ENCODE measurements at places on chromosomes 7 and 10. TPM values are rescaled to one million over a fixed set of nuclear protein-coding genes. Genes with fewer than 3 reads are reported as not detected.

DNA sequence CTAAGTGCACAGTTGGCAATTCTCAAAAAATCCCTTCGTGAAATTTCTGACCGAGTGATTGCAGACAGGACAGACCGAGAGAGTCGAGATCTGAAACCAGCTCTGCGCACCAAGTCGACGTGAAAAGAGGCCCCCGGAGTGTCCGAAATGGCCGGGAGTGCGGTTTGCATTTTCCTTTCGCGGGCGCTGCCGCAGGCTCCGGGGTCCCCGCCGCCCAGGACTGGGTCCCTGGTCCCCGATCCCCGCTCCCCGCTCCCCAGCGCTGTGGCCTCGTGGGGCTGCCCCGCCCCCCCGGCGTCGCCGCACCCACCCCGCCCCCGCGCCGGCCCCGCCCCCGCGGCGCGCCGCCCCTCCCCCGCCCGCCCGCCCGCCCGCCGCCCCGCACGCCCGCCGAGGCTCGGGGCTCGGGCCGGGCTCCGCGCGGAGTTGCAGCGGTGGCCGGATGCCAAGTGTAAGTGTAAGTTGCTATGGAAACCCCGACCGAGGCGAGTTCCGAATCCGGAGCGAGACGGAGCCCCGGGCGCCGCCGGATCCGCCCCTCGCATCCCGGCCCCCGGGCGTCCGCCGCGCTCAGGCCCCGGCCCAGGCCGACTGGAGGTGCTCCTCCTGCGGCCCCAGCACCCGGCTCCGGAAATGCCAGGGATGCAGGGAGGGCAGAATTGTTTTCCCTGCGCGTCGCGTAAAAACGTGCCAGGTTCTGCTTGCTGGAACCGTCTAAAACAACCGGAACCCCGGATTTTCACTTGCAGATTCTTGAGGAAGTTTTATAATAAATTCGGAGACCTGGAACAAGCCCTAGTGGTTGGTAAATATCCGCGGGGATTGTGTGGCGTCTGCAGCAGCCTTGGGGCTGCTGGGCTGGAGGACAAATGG lies 4.6 kb downstream of the BMI1 start:
- DNase-seq, result peak; percentile 32

The TEX47 gene
- not detected for total RNA-seq

DNA sequence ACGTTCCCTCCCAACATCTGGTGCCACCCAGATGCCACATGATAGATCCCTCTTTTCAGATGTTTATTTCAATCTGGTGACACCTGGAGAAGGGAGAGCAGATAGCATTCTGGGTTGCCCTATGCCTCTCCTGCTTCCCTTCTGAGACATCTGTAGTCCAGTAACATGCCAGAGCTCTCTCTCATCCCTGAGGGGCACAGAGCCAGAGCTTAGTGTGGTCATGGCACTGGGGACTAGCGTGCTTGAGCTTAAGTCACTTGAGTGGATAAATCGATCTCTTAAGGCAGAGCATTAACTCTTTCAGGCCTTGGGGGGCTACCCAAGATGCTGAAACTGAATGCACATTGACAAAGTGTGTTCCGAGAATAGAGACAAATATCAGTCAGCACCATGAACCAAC lies 47.9 kb downstream of the WNT2 start:
- DNase-seq, result no peak

The GSTO2 gene
- total RNA-seq, result 1.9 TPM

The ANKRD22 gene
- total RNA-seq, result not detected

The TRPV5 gene
- total RNA-seq, result not detected

DNA sequence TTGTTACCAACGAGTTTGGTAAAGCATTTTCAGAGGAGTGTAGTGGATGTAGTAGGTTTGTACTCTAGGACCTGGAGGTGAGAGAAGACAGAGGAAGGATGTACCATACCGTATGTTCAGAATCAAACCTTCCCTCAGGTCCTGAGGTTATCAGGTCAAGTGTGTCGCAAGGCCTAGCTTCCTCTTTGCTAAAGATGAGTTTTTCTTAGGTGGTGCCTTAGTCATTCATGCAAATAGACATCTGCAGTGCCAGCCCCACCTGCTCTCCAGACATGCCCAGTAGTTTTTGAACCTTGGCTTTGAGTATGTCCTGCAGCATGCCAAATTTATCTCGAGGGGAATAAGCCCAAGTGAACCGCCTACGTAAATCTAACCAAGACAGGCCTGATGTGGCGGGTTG lies 71.3 kb downstream of the HDAC9 start:
- no peak for DNase-seq

GRCh38 chr10:78181381-78182055 lies 147.9 kb downstream of the RPS24 start:
- DNase-seq, result no peak

- DNase-seq, result peak; percentile 49
These were observed 22.2 kb downstream of the CDNF start for GRCh38 chr10:14815681-14816080.

DNA sequence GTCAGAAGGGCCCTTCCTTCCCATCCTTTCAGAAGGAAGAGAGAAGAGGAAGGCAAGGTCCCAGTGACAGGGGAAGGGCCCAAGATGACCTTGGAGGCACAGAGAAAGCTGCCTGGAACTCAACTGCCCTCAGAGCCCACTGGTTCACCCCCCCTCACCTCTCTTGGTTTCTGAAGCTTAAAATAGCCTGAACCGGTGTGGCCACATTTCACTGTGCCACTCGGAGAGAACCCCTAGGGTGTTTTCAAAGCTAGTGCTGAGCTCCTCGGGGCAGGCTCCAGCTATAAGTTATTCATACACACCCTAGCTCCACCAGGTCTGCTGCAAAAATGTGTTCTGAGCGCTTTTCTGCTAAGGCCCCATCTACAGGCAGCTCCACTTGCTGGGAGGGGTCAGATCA lies 60.9 kb upstream of the ADRB1 start:
- DNase-seq, result no peak

GRCh38 chr10:25065761-25066476 lies 49.5 kb downstream of the THNSL1 start:
- no peak for DNase-seq

GRCh38 chr7:52369922-52370321 lies 665.5 kb upstream of the POM121L12 start:
- DNase-seq, result no peak

GRCh38 chr7:82566752-82567151 lies 123.2 kb upstream of the CACNA2D1 start:
- DNase-seq, result no peak

DNA sequence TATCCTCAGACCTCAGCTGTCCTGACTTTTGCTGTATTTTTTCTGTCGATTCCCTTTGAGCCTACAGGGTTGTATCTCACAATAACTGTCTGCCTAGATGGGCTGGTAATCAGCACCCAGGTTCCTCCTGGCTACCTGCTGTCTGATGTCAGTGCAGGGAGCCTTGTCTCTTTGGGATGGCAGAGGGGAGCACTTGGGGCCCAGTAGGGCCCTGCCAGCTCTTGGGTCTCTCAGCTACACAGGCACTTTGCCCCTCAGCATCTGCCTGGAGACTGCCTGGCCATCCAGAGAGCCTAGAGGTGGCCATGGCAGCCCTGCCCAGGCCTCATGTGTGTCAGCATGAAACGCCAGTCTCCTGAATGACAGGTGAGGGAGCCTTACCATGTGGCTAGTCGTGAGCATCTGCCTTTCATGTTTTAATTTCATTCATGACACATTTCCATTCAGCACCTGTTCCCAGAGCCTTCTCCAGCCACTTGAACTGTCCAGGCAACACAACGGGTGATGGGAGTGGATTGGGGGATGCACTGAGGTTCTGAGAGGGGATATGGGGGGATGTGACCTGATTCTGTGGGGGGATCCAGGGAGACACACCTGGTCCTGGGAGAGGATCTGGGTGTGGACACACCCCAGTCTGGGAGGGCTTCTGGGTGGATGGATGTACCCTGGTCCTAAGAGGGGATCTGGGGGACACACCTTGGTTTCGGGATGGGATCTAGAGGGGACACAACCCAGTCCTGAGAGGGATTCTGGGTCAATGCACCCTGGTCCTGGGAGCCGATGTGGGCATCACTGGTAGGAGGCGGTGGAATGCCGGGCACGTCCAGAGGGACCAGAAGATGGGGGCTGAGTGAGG lies 21.9 kb downstream of the ADCY1 start:
- DNase-seq, result no peak

The NEUROG3 gene
- not detected for total RNA-seq

DNA sequence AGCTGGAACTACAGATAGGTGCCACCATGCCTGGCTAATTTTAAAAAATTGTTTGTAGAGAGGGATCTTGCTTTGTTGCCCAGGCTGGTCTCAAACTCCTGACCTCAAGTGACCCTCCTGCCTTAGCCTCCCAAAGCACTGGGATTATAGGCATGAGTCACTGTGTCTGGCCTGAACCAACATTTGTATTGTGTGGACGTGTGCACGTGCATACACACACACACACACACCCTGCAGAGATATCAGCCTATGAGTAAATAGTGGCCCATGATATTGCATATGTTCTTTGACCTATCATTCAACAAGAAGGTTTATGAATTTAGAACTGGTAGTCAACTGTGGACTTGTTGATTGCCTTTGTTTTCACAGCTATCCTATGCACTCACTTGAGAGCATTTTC lies 161.6 kb downstream of the BAMBI start:
- peak; percentile 36 for DNase-seq

- no peak for DNase-seq
These were observed 285.0 kb downstream of the PRPF18 start for GRCh38 chr10:13871776-13872175.

- DNase-seq, result peak; percentile 67
These were observed 71.7 kb downstream of the LYZL2 start for GRCh38 chr10:30557884-30558283.

- no peak for DNase-seq
These were observed 220.0 kb upstream of the ZNF804B start for GRCh38 chr7:88539518-88539917.

GRCh38 chr10:71244431-71245419 lies 32.4 kb downstream of the UNC5B start:
- DNase-seq, result peak; percentile 70

DNA sequence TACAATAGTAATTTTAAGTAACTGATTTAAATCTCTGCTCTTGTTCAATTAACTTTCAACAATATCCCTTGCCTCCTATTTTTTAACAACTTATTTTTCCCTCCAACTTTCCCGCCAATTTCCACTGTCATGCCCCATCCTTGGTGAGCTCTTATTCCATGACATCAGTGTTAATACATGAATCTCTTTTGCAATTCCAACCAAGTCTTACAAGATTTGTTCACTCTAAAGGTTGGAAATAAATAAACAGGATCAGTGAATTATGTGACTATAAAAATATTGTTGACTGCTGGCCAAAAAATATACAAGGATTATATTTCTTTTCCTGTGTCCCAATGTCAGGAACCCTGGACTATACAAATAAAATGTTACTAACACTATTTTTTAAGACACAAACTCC lies 21.0 kb upstream of the AGMO start:
- no peak for DNase-seq

GRCh38 chr7:974820-975681 lies at the start of gene COX19:
TSS of gene COX19 (minus strand) at chr7:975549. CDS start at chr7:975509, 40 bp downstream.
- DNase-seq, result peak; percentile 72

GRCh38 chr10:104456802-104457542 lies 103.3 kb downstream of the CFAP58 start:
- DNase-seq, result no peak

GRCh38 chr7:148819697-148820360 lies 64.3 kb downstream of the EZH2 start:
- peak; percentile 49 for DNase-seq

GRCh38 chr10:131660427-131660826 lies 240.4 kb upstream of the PPP2R2D start:
- DNase-seq, result no peak

DNA sequence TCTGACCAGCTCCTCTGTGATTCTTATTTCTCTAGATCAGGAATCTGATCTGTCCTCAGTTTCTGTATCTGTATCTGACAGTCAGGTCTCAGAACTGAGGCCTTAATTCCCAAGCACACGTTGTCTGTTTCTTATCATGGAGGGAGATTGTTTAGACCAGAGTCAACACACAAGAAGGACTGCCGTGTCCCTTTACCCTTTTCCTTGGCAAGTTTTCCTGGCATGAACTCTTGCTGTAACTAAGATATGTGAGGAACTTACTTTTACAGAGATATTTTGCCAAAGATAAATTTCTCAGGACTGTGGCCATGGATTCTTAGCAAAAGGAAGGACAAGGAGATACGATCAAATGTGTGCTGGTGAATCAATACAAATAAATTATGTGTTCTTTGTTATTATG lies 181.0 kb downstream of the SORCS3 start:
- no peak for DNase-seq

GRCh38 chr10:120145107-120145506 lies 252.6 kb downstream of the SEC23IP start:
- no peak for DNase-seq

The UCN3 gene
- not detected for total RNA-seq

The MRC1 gene
- total RNA-seq, result 0.05 TPM

DNA sequence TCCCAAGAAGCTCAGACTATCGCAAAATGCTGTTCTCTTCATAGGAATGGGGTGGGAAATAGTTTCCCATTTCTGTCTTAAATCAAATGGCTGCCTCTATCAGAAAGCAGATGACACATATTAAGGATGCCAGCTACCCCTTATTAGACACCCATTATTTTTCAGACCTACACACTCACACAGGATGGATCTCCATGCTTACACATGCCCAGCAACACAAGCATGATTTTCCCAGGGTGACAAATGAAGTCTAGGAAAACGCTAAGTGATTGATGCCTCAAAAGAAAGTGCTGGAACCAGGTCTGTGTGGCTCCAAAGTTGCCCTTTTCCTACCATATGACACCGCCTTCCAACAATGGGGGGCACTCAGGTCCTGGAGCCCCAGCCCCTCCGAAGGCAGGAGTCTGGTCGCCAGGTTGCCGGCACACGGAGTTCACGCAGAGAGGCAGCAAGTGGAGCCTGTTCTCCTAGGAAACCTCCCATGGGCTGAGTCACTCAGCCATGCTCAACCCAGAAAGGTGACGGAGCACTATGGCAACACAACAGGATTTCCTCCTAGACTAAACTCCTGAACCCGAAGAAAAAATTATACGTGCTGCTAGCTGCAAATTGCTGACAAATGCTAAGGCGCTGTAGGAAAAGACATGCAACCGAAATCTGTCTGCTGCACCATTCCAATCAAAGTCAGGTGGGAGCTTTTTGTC lies 19.8 kb downstream of the VOPP1 start:
- DNase-seq, result peak; percentile 91

The GNAT3 gene
- total RNA-seq, result not detected

DNA sequence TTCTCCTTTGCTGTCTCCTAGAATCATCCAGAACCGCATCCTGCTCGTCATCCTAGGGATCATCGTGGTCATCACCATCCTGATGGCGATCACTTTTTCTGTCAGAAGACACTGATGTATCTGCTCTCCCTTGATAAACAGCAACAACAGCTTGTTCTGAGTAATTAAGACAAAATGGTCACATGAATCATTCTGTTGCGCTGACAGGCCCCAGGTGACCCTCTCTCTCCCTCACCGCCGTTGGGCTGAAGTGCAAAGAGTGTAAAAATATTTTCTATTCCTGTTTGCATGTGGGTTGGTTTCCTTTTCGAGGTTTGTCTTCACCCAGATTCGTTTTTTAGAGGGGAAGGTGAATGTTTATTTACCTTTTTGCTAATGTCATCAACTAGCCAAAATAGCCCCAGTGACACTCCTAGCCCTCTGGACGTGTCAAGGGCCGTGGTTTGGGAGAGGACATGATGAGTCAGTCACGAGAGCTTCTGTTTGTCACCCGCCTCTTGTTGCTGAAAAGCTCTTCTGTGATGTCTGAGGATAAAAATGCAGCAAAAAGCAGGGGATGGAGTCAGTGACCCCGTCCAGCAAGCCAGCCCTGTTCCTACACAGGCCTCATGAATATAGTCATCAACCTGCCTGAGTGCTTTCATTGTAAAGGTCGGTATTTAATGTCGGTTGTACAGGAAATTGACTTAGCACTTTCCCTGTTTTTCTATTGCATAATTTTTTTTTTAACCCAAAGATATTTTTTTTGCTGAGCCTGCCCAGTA lies 134.6 kb upstream of the TCF7L2 start:
- DNase-seq, result peak; percentile 74

The KCP gene
- total RNA-seq, result 0.20 TPM

The RBM20 gene
- total RNA-seq, result 1.5 TPM

All from astrocyte (in vitro differentiated cells and primary cell).